ENCODE measurements at places on chromosomes 13 and 19.

- DNase-seq, result no peak
Measured at GRCh38 chr19:6723108-6723618, 2.7 kb upstream of the C3 start.

DNA sequence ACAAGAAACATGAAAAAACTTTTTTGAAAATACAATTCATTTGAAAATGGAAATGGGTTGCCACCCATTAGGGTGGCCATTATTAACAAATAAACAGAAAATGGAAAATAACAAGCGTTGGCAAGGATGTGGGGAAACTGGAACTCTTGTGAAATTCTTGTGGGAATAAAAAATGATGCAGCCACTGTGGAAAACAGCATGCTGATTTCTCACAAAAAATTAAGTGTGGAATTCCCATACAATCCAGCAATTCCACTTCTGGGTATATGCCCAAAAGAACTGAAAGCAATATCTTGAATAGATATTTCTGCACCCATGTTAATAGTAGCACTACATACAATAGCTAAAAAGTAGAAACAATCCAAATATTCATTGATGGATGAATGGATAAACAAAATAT lies 165.2 kb downstream of the DCLK1 start:
- DNase-seq, result no peak

- no peak for DNase-seq
Measured at GRCh38 chr13:102441085-102441484, 39.2 kb upstream of the FGF14 start.

DNA sequence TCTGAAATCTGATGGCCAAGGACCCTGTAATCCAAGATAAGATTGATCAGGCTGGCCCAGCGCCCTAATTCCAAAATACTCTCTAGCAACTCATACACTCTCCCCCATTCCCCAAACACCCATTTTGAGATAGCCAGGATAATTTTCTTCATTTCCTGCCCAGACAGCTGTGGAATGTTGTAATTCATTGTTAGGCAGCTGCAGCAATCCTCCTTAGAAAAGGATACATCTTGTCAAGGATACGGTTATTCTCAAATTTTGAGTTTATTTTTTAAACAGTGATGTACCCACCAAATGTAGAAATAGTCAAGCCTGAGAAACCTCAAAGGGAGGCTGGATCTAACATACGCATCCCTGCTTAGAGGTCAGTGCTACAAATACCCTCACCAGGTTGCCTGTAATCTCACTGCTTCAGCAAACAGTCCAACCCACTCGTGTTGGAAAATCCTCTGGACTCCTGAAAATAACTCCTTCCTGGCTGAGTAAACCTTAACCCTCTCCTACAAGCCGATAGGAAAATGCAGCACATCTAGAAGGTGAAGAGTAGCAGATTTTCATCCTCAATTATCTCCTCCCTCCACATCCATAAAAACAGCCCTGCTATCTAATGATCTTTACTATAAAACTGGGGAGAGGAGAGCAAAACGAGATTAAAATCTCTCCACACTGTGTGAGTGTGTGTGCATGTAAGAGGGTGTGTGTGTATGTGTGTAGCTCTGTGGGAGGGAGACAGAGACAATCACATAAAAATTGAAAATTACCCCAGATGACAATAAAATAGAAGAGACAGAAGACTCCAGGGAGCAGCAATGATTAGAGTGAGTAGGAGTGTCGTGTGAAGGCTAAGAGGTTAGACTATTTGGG lies 683.1 kb downstream of the DIAPH3 start:
- DNase-seq, result no peak

Measured in NCI-H1092 (cell line).